Activated gamma-delta T cell treated with Interleukin-2 at 50 U/mL for 16 hours (primary cell): ENCODE measurements at places on chromosomes 5 and 9.

GRCh38 chr5:14995229-14995628 is 123.7 kb upstream of the ANKH start:
- no peak for DNase-seq

DNA sequence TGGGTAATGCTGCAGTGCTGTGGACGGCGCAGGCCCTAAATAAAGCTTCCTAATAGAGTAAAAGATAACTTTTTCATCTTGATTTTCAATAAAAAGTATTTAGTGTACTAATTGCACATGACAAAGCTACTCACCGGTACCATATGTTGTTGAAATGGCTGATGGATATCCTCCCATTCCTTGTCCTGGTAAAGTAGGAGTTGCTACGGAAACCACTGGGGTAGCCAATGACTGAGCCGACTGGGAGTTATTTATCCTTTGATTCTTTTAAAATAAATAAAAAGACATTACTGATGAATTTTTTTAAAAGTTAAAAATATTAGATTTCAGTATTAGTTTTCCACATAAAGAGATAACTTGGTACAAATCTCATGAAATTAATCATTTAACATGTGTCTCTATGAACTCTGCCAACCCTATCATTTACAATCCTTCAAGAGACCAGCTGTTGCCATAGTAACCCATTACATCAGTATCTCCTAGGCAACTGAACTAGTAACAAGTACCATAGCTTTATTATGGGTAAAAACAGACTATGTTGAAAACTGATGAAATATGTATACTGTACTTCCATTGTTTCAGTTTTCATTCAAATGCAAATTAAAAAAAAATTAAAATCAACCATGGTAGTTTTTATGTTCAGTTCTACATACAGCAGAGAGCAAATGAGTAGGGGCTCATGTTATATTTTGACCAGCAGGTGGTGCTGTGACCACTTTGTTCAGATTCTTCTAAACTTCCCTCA is 153.7 kb downstream of the MEF2C start:
- peak; percentile 60 for DNase-seq

GRCh38 chr5:126415789-126416188 is 7.4 kb upstream of the GRAMD2B start:
- no peak for DNase-seq

GRCh38 chr9:125241863-125242739 is 958 bp upstream of the HSPA5 start:
- DNase-seq: peak; percentile 21

- DNase-seq: no peak
These were observed 78.1 kb downstream of the SNCAIP start for GRCh38 chr5:122390154-122390553.

DNA sequence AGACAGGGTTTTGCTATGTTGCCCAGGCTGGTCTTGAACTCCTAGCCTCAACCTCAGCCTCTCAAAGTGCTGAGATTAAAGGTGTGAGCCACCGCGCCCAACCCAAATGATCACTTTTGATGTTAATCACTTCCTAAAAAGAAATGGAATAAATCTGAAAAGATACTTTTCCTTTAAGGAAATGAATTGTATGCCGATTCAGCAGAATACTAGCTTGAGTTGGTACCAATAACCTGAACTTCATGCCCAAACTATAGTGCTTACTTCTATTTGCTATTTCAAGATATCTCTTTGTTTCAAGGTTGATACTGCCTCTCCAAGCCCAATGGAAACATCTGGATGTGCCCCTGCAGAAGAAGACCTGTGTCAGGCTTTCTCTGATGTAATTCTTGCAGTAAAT is 4.0 kb downstream of the CCNB1 start:
- no peak for DNase-seq

DNA sequence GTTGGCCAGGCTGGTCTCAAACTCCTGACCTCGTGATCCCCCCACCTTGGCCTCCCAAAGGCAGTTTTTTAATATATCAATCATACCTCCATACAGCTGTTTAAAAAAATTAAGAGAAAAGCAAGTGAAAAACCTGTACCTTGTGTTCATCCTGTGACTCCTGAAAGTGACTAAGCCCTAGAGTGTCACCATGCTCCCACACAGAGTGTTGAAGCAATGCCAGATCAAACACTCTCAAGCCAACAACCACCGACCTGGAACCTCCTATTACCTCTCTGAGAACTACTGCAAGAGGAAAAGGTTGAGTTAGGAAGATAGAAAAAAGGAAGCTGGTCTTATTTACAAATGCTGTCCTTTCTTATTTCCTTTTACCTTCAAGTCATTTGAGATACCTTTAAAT is 123.5 kb downstream of the RASEF start:
- DNase-seq: no peak

DNA sequence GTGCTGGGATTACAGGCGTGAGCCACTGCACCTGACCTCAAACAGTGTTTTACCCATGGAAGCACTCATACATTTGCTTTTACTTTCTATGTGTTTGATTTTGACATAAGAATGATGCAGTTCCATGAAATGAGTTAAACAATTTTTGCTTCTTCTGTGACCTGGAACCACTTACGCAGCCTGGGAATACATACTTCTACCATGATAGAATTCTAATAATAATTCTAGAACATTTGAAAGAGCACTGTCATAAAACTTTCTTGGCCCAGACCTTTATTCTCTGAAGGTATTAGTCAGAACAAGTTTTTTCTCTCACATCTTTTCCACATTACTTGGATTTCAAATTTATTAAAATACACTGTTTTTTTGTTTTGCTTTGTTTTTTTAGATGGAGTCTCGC is 25.3 kb upstream of the COL5A1 start:
- DNase-seq: no peak

DNA sequence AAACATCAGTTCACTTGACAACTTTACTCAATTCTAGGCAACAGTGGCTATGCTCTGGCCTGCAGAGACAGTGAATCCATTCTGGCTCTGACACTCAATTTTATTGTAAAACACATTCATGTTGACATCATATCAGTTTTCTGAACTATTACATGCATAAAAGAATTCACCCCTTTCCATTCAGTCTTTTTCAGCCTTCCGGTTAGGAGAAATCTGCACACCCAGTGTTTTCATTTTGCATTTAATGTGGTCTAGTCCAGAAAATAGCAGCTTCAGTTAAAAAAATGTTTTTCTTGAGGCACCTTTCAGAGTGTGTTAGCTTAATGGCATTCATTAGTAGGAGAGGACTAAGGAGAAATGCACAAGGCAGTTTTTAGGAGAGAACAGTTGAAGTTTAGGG is 95.1 kb downstream of the PBX3 start:
- DNase-seq: no peak

DNA sequence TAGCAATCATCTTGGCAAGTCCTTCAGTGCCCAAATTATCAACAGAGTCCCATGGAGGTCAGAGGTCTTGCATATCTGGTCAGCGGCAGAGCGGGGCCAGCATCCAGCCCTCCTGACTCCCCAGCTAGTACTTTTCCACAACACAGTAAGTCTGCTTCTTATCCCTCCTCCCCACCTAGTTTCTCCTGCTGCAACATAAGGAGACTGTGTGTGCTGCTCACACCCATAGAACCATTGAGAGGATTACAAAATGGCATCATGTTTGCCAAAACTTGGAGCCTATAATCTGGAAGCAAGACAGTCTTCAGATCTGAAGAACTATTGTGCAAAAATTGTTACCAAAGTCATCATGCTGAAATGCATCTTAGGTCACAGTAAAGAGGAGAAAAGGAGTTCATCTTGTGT is 125.8 kb upstream of the ZNF366 start:
- no peak for DNase-seq

DNA sequence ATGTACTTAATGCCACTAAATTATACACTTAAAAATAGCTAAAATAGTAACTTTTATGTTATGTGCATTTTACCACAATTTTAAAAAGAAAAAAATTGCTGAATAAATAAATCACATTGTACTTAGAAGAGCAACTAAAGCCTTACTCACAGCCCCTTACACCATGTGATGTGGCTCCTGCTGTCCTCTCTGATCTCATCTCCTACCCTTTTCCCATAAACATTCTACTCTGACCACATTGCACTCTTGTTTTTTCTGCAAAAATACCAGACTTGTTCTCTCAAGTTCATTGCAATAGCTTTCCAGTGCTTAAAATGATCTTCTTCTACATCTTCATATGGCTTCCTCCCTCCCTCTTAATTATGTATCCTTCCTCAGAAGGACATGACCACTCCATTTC is 268.4 kb downstream of the ELAVL2 start:
- DNase-seq: no peak

GRCh38 chr9:127912882-127913281 is 4.0 kb downstream of the ST6GALNAC4 start:
- DNase-seq: no peak

DNA sequence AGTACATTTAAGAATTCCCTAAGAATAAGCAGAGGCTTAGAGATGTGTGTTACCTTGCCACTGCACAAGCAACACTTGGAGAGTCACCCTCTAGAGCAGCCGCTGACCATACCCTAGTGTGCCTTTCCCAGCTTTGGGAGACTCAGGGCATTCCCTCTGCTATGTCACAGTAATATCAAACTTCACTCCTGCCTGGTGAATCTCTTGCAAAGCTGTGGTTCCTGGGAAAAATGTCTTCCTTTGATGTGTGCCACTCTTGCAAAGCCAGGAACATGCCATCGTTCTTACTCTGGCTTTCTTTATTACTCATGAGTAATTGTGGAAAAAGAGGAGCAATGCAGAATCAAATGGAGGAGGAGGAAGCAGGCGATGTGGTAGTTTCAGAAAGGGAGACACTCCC is 173.2 kb downstream of the CCDC192 start:
- no peak for DNase-seq

GRCh38 chr9:98869078-98869745 is 61.7 kb downstream of the GALNT12 start:
- no peak for DNase-seq

GRCh38 chr9:5402217-5402616 is 35.5 kb downstream of the PLGRKT start:
- no peak for DNase-seq

- DNase-seq: no peak
These were observed 499.8 kb downstream of the RASEF start for GRCh38 chr9:82563094-82563493.

DNA sequence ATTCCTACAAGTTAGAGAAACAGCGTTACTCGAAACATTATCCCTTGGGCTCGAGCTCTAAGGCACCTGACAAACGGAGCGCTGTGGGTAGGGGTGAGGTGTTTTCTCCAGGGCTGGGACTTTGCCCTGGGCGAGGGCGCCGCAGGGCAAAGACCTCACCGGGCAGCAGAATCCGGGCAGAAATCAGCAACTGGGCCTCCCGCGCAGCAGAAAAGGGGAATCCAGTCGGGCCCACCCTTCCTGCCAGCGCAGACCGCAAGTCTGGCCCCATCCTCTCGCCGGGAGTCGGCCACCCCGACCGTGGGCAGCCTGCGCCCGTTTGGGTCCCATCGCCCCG is 430 bp upstream of the MSH3 start:
- no peak for DNase-seq

DNA sequence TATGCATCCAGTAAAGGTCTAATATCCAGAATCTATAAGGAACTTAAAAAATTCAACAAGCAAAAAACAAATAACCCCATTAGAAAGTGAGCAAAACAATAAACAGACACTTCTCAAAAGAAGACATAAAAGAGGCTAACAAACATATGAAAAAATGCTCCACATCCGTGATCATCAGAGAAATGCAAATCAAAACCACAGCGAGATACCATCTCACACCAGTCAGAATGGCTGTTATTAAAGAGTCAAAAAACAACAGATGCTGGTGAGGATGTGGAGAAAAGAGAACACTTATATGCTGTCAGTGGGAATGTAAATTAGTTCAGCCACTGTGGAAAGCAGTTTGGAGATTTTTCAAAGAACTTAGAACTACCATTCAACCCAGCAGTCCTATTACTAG is 86.1 kb downstream of the WWC1 start:
- no peak for DNase-seq

DNA sequence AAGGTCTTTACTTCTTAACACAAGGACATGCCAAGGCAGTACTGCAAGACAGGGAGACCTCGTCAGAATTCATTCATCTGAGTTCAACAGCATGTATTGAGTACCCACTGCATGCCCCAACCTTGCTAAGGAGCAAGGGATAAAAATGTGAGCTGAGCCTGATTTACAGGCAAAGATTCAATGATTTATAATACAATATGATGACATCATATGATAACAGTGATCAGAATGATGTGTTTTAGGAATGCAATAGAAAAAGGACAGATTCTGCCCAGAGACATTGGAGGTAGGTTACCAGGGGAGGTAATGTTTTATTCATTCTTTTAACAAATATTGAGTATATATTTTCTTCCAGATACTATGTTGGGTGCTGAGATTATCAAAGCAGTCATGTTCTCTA is 406.6 kb downstream of the ARHGEF28 start:
- no peak for DNase-seq
